ENCODE measurements at places on chromosomes 12 and 14. TPM values are rescaled to one million over a fixed set of nuclear protein-coding genes. Genes with fewer than 3 reads are reported as not detected.
A peak's percentile ranks its signal among the peaks of the same experiment; 100 is the strongest.

GRCh38 chr12:55743406-55744339 lies 751 bp downstream of the GDF11 start:
- DNase-seq: peak; percentile 39

- DNase-seq: no peak
Observed at GRCh38 chr14:99383472-99384449, 96.9 kb downstream of the SETD3 start.

The FSCB gene
- total RNA-seq: not detected

DNA sequence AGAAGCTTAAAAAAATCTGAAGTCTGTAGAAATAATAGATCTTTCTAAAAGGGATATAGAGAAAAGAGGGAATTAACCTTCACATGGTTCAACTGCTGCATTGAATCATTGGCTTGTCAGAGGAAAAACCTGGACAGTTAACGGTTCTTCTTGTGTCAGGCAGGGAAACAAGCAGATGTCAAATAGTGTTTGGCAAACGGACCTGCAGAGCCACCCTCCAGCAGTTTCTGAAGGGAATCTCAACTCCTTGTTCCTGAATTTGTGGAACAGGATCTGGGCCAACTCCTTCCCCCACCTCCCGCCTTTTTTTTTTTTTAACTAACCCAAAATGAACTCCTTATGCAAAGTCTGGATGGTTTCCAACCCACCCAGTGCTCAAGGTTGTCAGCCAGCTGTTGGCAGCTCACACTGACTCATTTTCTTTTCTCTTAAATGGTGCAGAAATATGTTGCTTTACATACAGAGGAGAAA lies 187.3 kb downstream of the CAND1 start:
- peak; percentile 68 for DNase-seq

Measured in bronchial epithelial cell (primary cell).